ENCODE measurements at places on chromosomes 5 and 9.

GRCh38 chr9:93902780-93903655, 52.1 kb downstream of the BARX1 start:
- DNase-seq = no peak

DNA sequence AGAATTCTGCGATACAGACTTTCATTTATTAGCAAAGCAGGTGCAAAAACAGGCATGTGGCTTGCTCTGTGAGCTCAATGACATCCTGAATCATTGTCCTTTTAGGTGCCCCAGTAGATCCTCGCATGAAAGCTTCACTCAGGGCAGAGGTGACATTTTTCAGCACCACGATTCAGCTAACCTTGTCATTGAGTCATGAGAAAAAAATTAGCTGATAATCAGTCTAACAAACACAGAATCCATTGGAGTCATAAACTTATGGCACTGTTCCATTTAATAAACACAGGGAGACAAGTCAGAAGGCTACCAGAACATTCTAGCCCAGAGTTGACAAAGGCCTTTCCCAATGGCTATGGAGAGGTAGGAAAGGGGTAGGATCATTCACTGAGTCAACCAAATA, 104.8 kb upstream of the RAD23B start:
- DNase-seq = no peak

DNA sequence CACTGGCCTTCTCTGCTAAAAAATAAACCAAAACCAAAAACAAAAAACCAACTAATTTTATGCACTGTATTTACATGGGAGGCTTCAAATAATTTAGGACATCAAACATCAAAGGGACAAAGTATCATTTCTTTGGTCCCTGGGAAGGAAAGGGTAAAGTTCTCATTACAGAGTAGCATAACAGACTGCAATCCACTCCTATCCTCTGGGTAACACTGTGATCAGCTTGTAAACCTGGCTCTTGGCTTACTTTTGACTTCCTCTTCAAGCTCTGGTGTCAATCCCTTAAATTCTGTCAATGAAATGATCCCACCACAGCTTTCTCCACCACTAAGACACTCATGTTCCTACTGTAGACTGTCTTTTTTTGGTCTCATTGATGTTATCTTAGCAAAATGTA, 69.8 kb upstream of the VCAN start:
- DNase-seq = no peak

DNA sequence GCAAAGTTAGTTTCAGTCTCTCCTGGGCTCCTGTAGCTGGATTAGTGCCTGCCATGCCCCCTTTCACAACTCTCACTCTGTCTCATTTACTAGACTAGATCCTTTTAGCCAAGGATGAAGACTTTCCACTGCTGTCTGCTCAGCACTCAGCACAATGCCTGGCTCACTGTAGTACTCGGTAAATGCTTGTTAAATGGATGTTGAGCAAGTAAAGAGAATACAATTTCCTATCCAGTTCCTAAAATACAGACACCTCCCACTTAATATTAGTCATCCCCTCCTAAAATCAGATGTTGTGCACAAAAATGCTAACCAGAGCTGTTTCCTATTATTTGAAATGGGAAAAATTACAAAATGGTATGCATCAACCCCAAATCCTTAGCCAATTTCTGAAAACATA, 195.8 kb downstream of the SREK1 start:
- DNase-seq = no peak

DNA sequence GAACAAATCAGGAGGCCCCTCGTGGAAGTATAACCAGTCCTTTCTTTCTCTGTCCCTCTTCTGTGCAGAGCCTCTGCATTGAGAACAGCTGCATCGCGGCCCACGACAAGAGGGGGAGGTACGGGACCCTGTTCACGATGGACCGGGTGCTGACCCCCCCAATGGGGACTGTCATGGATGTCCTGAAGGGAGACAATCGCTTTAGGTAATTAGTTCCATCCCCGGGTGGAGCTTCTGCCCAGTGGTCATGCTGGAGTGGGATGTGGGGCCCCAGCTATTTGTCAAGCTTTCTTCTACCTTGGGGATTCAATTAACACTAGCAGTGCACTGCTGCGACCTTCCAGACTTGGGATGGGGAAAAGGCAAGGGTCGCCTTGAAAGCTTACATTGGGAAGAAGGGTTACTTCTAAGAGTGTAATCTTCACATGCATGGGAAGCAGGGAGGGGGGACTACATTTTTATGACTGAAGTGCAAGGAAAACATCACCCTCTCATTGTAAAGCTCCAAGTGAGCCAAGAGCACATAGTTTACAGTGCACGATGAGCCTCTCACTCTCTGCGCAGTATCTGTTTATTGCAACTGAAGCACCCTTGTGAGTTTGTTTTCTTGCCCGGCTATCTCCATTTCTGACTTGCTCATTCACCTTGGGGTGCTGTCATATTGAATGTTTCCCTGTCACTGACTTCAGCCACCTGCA, 27.0 kb downstream of the TGFBI start:
- no peak for DNase-seq

GRCh38 chr9:89096807-89097206, 81.8 kb downstream of the SHC3 start:
- no peak for DNase-seq

DNA sequence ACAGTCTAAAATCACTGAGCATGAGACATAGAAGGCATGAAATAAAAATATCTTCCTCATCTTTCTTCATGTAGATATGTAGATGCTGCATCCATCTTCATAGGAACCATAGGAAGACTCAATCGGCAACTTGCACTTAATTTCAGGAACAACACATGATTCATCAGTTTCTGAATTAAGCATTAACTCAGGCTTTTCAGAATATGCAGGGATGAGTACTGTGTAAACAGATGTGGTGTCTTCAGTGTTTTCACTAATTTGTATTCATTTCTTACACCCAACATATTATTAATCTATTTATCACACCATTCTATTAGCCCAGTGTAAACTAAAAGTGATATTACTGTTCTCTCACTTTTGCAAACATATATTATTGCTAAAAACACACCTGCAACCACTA, 305.9 kb upstream of the DAB2 start:
- no peak for DNase-seq

Measured in urothelium cell line (cell line).